NCI-H2029 (cell line): ENCODE measurements at places on chromosomes 4 and X.

DNA sequence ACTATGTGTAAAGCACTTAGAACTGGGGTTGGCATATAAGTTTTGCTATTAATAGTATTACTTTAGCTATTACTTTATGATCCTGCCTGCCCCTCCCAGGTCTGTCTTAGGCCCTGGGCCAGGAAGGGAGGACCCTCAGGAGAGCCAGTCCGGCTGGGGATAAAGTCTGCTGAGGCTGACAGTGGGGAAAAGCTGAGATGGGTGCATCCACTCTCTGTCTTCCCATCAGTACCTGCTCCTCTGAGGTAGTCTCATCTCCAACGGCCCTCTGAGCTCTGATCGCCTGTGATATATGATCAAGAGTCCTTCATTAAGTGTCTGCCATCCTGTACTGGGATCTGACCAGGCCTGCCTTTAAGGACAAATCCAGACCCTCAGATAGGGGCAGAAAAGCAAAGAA lies 156.5 kb upstream of the PJA1 start:
- no peak for DNase-seq

- no peak for DNase-seq
These were observed 18.9 kb upstream of the NEIL3 start for GRCh38 chr4:177290780-177291179.

GRCh38 chrX:97522307-97522706 lies 638.6 kb downstream of the RPA4 start:
- DNase-seq: no peak

DNA sequence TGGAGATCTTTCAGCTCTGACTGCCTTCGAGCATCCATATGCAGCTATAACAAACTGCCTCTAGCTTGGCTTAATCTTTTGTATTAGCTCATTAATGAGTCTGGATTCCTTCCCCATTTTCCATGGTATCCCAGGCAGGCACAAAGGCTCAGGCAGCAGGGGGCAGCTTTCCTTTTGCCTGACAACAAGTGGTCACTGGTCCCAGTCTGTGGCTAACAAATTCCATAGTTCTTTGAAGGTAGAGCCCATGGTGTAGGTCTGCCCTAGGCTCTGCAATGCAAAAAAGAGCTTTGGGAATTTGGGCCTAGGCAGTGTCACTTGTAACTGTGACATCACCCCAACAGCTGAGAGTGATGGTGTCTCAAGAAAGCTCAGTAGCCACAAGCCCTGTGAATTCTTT lies 234.4 kb upstream of the GPC4 start:
- DNase-seq: no peak

- peak; percentile 90 for DNase-seq
These were observed 58.9 kb upstream of the PGM2 start for GRCh38 chr4:37767546-37767945.

- DNase-seq: no peak
These were observed 56.0 kb downstream of the NCAPG start for GRCh38 chr4:17866810-17867209.

DNA sequence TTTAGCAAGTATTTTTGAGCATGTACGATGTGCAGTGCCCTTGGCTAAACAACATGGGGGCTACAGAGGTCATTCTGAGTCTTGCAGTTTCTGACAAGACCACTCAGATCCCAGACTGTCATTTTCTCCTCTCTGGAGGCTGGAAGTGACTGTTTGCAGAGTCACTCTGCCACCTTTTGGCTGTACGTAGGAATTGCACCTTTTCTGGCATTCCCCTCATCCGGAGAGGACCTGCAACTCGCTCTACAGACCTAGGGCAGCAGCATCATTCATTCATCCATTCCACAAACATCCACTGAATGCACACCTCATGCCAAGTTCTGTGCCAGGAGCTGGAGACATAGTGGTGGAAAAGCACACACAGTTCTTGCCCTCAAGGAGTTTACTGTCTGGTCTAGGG lies 160.4 kb upstream of the GPR101 start:
- DNase-seq: no peak

GRCh38 chrX:117977526-117977925 lies 139.1 kb downstream of the KLHL13 start:
- no peak for DNase-seq

- DNase-seq: no peak
These were observed at the start of gene IL21 for GRCh38 chr4:122621016-122621507. Gene IL21 (minus strand): TSS chr4:122621066. CDS start chr4:122621011, 55 bp downstream.

DNA sequence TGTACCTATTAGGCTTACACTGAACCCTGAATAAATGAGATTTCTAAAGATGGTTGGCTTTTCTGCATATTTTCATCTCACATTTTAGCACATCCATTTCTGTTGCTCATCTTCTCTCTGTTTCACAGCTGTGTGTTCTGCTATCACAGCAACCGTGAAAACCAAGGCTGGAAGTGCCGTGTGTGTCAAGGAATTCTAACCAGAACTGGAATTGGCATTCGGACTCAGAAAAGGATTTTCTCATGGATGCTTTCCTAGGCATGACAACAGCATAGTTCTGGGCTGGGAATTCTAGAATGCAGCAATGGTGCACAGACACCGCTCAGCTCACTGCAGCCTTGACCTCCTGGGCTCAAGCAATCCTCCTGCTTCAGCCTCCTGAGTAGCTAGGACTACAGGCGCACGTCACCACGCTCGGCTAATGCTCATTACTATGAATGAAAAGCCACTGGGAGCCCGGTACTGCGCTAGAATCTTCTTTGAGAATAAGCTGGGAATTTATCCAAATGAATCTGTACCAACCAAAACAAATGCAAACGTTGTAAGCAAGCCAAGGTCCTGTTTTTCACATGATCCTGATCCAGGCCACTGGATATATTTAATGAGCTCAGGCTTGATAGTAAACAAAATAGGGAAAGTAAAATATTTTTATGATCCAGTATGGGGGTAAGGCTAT lies 105.2 kb downstream of the RBM47 start:
- no peak for DNase-seq

- DNase-seq: no peak
These were observed 152.0 kb downstream of the RASL11B start for GRCh38 chr4:53013873-53014775.

DNA sequence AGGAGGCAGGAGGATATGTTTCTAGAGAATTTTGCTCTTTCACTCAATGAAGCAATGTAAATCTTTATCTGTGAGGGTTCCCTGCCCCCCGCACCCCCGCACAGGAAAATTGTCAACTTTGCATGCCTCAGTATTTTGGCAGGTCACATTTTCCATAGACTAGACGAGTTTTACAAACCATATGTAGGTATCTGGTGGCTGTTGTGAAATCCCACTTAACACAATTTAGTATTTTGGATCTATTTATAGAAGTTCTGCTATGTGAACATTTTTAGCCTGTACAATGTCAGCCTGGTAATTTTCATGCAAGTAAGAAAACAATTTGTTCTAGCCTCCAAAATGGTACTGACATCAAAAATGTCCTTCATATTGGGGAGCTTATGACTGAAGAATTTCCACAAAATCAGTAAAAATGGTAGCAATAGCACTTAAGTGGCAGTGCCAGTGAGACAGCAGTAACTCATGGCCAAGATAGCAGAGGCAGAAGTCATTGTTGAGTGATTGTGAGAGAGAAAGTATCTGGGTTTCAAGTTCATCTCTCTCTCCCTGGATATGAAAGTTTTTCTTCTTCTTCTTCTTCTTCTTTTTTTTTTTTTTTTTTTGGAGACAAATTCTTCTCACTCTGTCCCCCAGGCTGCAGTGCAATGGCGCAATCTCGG lies 12.4 kb upstream of the FRYL start:
- DNase-seq: no peak

DNA sequence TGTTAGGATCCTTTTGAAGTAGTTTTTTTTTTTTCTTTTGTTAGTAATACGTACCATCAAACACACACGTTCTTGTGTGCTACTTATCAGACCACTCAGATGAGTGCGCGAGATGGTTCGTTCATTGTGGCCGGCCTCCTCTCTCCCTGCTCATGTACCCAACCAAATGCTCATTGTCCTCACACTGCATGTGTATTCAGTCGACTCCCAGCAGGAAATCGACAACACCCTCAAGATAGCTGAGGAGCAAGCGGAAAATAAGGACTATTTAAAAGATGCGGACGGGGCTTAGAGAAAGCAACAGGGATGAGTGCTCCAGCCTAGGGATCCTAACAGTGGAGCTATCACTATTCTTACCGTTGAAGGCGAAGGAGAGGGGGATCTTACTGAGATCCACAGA lies 72.9 kb upstream of the GUCY1A1 start:
- DNase-seq: no peak

DNA sequence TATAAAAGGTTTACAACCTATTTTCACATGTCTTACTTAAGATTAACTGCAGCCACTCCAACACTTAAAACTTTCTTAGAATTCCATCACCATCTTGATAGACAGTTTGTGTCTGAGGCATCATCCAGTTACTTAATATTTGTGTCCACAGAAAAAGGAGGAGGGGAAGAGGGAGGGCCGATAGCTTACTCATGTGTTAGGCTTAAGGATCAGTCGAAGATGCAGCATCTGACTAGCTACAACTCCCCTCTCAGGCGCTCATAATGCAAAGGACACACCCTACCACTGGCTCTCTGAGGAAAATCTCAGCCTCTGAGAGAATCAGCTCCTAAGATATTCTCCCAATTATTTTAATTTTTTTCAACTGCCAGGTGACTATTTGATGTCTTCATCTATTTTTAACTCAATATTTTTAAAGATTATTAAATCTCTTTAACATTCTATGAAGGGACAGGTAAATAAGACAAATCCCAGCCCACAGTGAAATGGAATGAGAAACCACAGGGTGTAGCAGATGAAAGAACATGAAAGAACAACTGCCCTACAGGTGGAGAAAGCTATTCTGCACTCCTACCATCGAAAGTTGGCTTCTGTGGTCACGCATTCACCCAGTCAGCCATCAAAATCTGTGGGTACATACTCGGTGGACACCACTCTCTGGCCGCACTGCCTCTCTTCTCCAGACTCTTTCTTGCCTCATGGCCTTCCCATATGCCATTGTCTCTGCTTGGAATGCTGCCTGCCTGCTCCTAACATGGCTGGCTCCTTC lies 48.0 kb downstream of the ARAP2 start:
- DNase-seq: no peak

GRCh38 chrX:153522259-153522658 lies 4.8 kb downstream of the ATP2B3 start:
- DNase-seq: no peak

DNA sequence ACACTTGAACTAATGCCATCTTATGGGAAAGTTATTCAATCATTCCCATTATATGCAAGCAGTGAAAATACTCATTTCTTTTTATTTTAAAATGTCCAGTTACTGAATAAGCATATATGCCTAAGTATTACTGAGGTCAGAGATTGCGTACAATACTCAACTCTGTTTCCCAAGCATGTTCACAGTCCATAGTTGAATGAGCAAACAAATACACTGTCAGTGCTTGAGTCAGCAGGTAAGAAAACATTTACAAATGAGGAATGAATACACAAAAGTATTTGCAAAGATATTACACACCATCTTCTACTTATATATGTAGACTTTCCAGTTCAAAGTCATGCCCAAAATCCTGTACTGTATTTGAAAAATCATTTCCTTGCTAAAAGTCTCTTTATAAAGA lies 74.1 kb downstream of the TSPAN5 start:
- no peak for DNase-seq

- DNase-seq: no peak
These were observed 247.8 kb upstream of the DKK2 start for GRCh38 chr4:107283587-107284559.

- no peak for DNase-seq
These were observed 1414.0 kb upstream of the AGA start for GRCh38 chr4:178856139-178856800.

- no peak for DNase-seq
These were observed 172.7 kb downstream of the GPAT3 start for GRCh38 chr4:83708500-83709175.

DNA sequence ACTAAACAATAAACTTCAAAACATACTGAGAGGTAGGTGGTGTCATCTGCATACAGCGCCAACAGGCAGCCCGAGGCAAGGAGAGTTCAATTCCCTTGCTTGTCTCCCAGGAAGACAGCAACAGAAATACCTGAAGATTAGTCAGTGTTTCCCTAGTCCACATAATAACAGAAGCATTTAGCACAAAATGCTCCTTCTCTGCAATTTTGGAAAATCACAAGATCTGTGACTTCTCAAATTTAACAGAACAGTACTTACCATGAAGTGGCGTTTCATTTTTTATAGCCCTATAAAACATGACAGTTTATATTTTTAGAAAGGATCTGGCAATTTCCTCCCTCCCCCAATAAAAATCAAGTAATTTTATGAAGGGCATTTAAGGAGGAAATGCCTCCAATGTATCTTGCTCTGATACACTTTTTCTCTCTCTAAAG lies 67.1 kb upstream of the MYOZ2 start:
- DNase-seq: no peak

DNA sequence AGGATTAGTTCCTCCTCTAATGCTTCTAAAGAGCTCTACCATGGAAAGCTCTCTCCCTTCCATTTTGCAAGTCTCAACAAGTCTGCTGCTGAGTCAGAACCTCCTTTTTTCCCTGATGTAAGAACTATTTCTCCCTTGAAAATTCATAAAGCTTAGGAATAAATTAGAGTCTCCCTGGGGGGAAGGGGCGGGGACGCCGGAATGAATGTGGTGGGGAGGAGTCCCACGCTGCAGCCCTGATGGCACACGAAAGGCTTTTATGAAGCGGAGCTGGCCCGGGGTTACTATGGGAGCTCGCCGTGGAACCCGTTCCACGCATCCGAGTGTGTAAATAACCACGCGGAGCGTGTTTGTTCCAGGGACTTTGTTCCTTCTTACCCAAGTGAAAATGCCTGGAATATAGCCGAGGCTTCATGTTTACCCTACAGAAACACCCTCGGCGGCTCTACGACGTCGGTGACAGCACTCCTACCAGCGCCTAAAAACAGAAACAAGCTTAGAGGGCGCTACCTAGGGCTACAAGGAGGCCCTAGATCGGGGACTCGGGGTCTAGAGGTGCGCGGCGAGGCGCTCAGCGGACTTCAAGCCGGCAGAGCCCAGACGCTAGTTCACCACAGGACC lies 923 bp upstream of the CPEB2 start:
- no peak for DNase-seq

GRCh38 chr4:143294310-143294709 lies 42.4 kb upstream of the GAB1 start:
- no peak for DNase-seq

- no peak for DNase-seq
These were observed 119.8 kb downstream of the AMELX start for GRCh38 chrX:11412715-11413623.

- DNase-seq: no peak
These were observed 99.8 kb downstream of the PJA1 start for GRCh38 chrX:69065451-69065850.

GRCh38 chr4:125801373-125801772 lies 486.6 kb downstream of the FAT4 start:
- DNase-seq: no peak

GRCh38 chrX:96183843-96184242 lies 500.8 kb upstream of the DIAPH2 start:
- no peak for DNase-seq

- no peak for DNase-seq
These were observed 41.7 kb upstream of the H2AZ1 start for GRCh38 chr4:99991741-99992140.

DNA sequence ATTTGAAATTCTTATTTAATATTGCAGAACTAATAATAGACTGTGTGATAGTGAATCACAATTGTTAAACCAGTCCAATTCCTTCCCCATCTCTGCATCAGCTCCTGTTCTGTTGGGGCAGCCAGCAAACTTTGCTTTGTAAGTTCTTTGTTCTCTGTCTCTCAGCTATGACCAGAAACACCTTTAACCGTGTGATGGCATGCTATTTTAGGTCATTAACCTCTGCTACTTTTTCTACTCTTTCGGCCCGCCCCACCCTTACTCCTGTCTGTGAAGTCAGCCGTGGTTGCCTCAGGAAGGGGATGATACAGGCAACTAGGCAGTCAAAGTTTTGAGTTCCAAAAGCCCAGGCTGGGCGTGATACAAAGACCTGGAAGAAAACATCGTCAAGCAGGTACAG lies 51.3 kb upstream of the EGFL6 start:
- DNase-seq: no peak

- no peak for DNase-seq
These were observed 38.7 kb downstream of the AASDH start for GRCh38 chr4:56348576-56348975.
